ENCODE measurements at places on chromosomes 1 and 21.
A peak's percentile ranks its signal among the peaks of the same experiment; 100 is the strongest.

GRCh38 chr1:99634971-99635624 lies 10.8 kb upstream of the PALMD start:
- DNase-seq: no peak

DNA sequence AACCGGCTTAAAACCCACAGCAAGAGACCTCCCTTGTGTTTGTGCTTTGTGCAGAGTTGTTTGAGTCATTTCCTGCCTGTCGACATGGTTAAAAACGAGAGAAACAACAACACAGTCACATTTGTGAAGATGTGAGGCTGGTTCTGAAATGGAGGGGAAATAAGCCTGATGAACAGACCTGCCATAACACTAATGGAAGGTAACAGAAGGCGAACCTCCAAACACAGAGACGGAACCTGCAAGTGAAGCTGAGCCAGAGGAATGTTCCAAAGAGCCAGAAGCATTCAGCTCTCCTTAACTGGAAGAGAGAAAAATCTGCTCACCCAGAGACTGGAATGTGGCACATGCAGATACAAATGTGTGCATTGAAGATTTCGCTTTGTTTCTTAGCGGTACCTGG lies 53.2 kb upstream of the RAVER2 start:
- no peak for DNase-seq

DNA sequence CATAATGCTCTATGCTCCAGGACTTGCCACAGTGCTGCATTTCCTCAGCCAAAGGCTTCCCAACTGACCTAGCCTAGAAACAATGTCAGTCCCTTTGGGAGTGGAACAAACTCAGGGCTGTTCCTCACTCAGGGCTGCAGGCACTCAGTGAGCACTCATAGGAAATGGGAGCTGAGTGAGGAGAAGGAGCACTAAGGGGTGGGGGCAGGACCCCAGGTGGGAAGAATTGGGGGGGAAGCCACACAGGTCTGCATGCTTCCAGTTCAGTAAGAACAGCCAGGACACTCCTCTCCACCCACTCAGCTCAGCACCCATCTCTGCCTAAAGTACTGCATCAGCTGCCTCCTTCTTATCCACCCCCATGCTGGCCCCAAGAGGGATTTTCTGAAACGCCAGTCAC lies 7.3 kb upstream of the SLC5A9 start:
- no peak for DNase-seq

DNA sequence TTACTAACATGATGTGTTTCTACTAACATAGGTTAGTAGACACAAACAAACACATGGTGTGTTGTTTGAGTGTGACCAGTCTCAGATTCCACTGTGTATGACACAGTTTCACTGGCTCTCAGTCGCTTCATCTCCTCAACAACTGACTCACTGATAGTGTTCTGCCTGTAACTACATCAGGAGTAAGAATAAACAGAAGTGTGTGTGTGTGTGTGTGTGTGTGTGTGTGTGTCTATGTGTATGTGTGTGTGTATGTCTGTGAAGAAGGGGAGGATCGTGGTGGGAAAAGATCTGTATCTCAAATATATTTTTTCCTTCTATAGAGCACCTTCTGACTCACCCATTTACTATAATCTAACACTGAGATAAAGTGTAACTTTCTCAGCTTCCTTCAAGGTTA lies 391.0 kb downstream of the PTPRC start:
- no peak for DNase-seq

DNA sequence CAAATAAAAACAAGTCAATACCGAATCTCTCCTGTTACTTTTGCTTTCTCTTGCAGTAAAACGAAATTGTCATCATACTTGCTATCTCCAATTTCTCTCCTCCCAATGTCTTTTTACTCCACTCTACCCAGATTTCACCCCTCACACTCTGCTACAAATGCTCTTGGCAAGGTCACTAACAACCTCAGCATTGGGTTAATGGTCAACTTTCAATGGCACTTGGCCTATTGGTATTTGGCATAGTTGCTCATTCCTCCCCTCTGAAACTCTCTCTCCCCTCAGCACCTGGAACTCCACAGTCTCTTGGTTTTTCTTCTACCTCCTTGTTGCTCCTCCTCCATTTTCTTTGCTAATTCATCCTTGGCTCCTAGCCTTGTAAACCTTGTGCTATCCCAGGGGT lies 367.3 kb downstream of the PTPRU start:
- no peak for DNase-seq

- no peak for DNase-seq
These were observed 169.3 kb upstream of the ZP4 start for GRCh38 chr1:238060061-238060460.

DNA sequence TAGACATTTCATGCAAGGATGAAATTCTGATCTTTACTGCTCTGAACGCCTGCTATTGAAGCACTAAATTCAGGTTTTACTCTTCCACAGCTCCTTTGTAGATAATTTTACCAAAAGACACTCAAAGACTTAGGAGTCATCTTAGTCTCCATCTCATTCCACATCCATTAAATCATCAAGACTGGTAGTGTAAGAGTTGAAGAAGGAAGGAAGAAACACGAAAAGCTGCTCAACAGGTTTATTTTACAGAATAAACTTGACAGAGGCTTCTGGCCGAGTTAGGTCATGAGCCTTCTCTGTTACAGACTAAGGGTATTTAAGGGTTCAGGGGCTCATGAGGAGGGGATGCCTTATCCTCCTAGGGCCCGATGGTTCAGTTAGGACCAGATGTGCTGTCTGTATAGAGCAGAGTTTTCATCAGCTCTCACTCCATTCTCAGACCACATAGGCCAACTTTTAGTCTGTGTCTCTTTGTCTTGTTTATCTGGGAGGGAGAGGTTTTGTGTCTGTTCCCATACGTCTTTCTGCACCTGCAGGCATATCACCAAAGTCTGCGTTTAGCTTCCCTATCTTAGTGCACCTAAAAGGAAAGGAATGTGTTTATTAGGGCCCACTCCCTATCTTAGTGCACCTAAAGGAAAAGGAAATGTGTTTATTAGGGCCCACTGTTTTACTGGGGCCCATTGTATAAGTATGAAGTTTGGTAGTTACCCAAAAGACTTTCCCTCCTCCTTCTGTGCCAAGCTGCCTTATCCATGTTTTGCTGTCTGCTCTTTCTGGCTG lies 57.4 kb upstream of the RGS18 start:
- DNase-seq: no peak

DNA sequence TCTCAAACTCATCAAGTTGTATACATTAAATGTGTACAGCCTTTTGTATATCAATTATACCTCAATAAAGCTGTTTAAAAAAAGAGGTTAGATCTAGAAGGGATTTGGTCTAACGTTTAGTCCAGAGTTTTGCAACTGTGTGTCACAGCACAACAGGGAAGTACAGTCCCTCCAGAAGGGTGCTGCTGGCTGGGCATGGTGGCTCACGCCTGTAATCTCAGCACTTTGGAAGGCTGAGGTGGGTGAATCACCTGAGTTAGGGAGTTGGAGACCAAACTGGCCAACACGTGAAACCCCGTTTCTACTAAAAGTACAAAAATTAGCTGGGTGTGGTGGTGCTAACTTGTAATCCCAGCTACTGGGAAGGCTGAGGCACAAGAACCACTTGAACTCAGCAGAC lies 78.3 kb upstream of the HAO2 start:
- DNase-seq: no peak

GRCh38 chr1:46077644-46078043 lies 54.8 kb downstream of the PIK3R3 start:
- DNase-seq: no peak

DNA sequence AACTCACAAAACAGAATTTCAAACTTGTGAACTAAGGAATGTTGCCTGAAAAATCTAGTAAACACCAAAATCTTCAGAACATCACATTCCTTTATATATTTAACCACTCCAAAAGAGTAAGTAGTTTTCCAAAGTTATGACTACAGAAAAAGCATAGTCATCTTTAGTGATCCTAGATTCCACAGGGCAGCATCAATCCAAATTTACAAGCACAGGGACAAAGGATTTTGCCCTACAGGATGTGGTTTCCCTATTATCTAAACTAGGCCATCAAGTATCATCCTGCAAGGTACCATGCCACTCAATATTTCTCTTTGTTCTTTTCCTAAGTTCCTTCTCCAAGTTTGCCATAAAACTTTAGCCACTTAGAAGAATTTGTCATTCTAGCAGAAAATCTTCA lies 33.0 kb downstream of the COP1 start:
- no peak for DNase-seq

- no peak for DNase-seq
These were observed 654.6 kb downstream of the ADGRL2 start for GRCh38 chr1:82455342-82455741.

GRCh38 chr1:207852576-207853371 lies 58.2 kb downstream of the CD34 start:
- DNase-seq: no peak

DNA sequence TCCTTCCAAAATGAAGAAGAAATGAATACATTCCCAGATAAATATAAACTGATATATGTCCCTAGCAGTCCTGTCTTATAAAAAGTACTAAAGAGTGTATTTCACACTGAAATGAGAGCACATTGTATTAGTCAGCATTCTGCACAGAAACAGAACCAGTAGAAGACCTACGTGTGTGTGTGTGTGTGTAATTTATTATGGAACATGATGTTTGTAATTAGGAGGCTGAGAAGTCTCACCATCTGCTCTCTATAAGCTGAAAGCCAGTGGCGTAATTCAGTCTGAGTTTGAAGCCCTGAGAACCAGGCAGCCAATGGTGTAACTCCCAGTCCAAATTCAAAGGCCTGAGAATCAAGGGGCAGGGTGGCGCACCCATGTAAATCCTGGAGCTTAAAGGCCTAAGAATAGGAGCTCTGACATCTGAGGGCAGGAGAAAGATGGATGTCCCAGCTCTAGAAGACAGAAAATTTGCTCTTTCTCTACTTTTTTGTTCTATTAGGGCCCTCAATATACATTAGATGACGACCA lies 146.5 kb upstream of the LYPLAL1 start:
- no peak for DNase-seq

DNA sequence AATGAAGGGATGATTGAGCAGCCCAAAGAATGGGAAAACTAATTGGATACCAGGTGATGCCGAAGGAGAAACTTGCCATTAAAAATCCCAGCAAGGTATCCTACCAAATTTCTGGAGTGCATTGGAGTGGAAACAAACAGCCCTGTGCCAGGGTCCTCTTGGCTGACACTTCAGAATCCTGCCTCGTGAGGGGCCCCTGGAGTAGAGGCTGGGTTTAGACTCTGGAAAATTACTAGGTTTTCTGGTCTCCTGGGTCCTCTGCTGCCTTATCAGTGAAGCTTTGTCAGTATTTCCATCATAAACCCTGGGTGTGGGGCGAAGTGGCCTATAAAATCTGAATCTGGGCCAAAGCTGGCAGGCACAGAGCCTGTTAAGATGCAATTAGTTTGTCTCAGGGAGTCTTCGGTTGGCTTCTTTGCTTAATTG lies 289.2 kb upstream of the USP24 start:
- no peak for DNase-seq

DNA sequence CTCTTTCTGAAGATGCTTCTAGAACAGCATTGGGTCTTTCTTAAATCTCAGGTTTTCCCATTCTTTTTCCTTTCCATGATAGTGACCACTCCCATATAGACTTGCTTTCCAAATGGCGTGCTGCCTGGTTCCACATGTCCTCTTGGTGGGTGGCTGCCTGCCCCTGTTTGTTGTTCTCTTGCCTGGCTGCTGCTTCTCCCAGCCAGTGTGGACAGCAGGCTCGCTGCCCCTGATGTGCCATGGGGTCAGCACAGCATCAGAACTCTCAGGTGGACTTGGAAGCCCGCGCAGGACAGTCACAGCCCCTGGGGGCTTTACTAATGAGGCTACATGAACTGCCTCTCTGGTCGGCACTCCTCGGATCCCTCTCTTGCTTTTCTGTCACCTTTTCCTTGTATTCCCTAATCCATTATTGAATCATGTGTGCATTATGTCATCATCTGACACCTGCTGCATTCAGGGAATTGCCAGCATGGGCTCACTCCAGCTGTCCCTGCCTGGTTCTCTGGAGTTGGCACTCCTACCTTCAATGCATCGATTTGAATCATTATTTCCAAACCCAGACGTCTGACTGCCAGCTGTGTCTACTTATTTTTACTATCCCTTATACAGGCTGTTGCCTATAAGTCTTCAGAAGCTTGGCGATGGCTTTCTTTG lies 100.5 kb upstream of the COA6 start:
- no peak for DNase-seq

DNA sequence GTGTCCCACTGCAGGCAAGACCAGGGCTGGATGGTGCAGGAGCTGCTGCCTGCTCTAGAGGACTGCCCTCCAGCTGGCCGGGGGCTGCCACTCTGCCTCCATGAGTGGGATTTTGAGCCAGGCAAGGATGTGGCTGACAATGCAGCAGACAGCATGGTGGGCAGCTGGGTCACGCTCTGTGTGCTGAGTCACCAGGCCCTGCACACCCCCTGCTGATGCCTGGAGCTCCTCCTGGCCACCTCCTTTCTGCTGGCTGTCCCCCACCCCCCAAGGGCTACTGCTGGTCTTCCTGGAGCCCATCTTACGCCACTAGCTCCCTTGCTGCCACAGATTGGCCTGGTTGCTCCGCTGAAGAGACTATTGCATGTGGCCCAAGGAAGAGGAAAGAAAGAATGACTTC lies 3.9 kb upstream of the ZSCAN20 start:
- no peak for DNase-seq

- DNase-seq: peak; percentile 28
These were observed 371.3 kb downstream of the VAV3 start for GRCh38 chr1:107593501-107594209.

- DNase-seq: no peak
These were observed 110.8 kb downstream of the CDC7 start for GRCh38 chr1:91611483-91611917.

DNA sequence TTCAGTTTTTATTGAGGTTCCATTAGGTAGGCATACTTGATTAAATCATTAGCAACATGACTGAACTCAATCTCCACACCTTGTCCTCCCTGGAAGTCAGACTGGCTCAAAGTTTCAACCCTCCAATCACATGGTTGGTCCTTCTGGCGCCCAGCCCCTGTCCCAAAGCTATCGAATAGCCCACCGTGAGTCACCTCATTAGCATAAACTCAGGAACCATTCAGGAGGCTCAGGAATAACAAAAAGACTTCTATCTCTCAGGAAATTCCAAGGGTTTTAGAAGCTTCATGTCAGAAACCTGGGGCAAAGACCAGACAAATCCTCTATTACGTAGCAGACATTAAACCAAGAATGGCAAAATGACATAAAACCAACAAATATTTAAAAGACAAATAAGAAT lies 78.6 kb downstream of the RGS2 start:
- no peak for DNase-seq

DNA sequence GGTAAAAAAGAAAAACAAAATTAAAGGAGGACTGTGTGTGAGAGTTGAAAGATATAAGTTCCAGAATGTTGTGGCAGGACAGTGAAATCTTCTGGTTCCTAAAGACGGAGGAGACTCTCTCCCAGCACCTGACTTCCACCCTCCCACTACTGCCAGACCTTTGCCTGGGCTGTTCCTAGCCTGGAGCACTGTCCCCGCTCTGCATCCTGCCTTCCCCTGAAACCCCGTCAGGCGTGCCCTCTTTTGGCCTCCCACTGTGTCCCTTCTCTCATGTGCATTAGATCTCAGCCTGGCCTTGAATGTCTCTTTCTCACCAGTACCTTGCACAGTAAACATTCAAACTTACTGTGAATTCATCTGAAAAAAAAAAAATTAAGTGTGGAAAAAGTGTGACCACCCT lies 74.1 kb downstream of the VPS26C start:
- no peak for DNase-seq

Measured in pons (tissue), 1 donor.